Activated CD4-positive, alpha-beta T cell treated with anti-CD3 and anti-CD28 coated beads, Interleukin-2, amount 50 U/mL, for 4 hours (primary cell): ENCODE measurements at places on chromosomes 2 and 18.

DNA sequence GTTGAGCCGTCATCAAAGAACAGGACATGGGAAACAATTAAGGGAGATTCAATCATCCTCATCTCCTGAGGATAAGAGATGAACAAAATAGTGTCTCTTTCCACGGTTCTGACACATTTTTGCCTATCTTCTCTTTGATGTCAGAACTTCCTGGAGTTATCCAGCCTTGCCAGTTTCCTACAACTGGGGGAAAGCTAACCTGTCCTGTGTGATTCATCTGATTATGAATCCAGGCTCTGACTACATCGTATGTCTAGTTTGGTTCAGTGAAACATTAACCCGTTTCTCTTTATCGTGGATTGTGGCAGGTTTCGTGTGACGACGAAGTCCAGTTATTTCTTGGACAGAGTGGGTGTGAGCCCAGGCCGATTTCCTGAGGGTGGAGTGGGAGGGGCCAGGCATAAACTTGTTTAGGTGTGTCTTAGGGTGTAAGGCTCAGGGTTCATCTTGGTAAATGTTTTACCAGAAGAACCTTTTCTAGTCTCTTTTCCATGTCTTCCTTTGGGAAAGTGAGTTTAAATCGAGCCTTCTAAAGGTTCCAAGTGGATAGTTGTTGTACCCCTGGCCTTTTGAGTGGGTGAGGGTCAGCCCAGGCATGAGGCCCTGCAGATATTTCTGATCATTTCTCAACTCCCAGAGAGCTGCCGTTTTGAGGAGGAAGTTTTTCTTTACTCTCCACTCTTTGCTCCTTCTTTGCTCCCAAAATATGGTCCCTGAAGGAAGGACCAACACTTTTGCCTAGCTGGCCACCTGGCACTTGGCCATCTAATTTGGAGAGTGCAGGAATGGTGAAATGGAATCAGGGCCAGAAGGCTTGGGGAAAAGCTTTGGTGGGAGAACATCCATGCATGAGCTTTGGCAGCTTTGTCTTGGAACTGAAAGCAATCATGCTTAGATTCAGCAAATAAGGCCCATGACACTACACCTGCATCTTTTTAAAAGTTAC, 50.4 kb upstream of the FZD5 start:
- no peak for DNase-seq

DNA sequence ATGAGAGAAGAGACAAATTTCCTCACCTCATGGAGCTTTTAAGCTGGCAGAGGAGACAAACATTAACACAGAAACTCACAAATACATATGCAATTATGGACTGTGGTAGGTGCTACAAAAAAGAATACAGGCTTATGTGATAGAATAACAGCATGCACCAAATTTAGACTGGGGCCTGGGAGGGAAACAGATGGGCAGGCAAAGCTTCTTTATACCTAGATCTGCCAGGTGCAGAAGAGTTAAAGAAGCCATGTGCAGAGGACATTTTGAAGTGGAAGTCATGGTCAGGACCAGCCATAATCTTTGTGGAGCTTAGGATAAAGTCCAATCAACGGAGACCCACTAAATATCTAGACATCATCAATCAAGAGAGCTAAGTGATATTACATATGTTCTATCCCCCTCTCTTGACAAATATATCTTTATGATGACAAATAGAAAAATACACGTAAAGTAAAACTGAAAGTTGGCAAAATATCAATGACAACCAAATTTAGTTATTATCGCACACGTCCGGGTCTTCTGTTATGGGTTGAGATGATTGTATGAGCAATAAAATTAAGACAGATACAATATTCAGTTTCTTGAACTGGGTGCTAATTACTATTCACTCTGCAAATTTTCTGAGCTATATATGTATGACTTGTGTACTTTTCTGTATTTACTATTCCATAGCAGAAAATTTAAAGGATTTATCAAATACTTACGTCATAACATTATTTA, 44.1 kb downstream of the CD28 start:
- DNase-seq = no peak

DNA sequence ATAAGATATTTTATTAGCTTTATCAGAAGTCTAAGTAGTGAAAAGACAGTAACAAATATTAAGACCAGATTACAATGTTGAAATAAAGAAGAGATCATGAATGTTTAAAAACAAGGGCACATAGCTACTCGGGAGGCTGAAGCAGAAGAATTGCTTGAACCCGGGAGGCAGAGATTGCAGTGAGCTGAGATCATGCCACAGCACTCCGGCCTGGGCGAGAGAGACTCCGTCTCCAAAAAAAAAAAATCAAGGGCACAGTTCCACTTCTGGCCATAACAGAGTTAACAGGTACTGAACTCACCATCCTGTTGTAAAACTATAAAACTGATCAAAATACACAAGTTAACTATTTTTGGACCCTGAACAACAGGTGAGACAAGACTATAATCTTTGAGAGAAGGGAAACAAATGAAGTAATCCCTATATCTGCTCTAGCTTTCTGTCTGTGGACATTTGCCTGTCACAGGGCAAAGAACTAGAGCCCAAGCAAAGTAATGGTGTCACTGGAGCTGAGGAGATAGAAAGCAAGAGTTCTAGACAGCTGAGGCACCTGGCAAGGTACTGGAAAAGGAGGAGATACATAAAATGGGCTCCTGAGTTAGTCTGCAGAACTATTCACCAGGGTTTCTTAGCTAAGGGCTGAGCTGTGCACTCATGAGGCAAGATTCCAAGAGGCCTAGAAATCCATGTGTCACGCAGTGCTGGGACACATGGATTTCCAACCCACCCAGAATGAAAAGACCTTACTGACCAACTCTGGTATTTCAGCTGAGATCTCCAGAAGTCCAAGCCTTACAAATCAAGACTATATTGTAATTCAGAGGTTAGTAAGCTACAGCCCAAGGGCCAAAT, 15.2 kb downstream of the MMADHC start:
- DNase-seq = no peak

DNA sequence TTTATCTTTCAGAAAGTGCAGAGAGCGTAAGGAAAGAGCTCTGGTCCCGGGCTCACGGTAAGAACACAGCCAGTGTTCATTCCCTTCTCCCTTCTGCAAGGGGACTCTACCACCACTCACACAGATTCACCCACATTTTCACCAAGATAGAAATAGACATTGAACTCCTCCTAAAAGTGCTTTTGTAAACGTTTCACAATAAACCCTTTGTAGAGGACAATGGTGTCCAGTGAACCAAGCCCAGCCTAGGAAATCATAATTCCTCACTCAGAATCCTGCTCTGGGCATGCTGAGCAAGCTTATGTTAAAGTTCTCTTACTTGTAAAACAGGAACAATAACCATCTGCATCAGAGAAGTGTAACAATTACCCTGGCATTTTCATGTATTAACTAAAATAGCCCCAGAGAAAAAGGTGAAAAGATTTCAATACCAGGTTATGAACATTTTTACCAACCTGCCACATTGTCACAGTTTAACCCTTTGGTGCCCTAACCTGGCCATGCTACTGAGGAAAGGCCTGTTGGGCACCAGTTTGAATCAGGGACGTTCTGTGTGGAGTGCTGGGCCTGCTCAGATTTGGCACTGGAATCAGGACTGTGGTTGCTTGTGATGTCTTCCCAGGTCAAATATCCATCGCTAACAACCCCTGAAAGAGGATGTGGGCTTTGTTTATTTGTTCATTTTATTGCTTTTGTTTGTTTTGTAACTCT, 22.5 kb upstream of the NDUFV2 start:
- no peak for DNase-seq

DNA sequence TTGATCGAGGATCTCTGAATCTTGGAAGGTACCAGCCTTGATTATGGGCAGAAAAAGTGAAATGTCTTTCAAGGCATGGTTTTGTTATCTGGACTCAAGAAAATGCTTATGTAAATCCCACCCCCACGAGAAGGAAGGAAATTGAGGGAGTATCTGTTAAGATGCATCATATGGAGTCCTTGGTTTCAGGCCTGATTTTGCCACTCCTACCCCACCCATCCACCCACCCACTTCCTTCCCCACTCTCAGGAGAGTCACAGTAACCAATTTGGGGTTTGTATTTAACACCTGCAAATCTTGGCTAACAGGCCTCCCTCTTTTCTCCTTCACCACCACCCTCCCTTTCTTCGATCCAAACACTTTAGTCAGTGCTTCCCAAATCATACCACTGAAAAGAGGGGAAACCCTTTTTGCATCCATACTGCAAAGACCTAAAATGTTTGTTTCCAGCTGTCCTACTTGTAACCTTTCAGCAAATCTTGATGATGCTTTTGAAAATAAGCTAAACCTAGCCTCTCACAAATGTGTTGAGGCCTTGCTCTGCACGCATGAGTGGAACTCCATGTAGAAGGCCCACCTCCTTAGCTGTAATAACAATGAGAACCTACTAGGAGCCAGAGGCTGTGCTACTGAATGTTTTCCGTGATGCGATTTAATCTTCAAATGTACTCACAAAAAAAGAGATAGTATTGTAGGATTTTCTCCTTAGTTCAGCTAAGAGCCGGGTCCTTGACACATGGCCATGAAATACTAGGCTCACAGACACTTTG, 34.8 kb downstream of the POU3F3 start:
- no peak for DNase-seq

GRCh38 chr18:34650121-34650545, 60.0 kb upstream of the DTNA start:
- no peak for DNase-seq

DNA sequence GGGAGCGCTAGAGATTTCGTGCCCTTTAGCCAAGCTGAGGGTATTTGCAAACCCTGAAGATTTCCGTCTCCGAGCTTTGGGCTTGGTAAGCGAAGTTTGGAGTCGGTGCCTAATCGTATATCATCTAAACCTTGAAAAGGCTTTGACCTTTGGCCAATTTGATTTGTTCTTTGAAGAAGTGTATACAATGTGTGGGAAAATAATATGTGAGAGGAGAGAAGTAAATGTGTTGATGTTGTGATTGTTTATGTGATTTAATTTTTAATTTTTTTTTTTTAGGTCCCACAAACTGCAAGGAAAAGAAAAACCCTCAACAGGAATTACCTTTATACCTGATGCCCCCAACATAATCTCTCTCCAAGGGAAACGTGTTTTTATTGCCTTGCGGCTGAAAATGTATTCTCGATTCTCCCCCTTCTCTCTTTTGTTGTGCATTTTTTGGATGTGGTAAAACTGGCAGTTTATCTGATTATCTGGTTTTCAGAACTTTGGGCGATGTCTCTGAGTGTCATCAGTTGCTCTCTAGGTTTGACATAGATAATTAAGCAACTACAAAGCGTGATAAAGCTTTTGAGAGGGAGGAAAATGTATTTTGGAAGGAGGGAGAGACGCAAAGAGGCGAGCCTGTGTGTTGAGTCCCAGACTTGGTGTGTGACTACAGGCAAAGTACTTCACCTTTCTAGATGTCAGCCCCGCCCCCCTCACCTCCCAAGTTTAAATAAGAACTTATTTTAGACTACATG, 912 bp upstream of the FBXO11 start:
- peak; percentile 24 for DNase-seq

DNA sequence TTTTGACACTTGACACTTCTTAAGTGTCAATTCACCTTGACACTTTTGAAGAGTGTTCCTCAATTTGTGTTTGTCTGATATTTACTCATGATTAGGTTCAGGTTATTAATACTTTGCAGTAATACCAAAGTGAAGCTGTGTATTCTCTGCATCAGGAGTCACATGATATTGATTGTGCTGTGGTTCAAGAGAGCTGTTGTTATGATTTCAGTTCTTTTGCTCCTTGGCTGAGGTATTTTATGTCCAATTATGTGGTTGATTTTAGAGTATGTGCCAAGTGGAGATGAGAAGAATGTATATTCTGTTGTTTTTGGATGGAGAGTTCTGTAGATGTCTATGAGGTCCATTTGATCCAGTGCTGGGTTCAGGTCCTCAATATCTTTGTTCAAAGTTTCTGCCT, 17.2 kb downstream of the EHBP1 start:
- no peak for DNase-seq

GRCh38 chr2:191938779-191939178, 91.9 kb upstream of the CAVIN2 start:
- no peak for DNase-seq

DNA sequence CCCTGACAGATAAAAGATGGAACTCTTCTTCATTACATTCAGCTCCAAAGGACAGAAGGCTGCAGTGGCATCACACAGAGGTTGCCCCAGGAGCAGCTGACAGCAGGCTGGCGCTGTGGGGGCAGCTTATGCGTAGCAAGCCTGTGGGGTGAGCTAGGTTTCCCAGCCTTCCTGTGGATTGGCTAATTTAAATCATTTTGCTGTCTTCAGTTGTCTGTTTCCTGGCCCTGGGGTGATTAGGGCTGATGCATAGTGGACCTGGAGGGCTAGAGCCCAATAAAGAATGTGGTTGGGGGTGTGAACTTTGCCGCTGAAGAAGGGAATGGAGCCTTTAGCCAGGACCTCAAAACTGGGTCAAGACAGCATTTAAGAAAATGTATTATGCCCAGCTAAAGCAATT, 1038.0 kb downstream of the SOCS6 start:
- DNase-seq = no peak

- DNase-seq = no peak
Observed at GRCh38 chr18:36321658-36322407, 24.3 kb downstream of the FHOD3 start.
